ENCODE measurements at places on chromosomes 5 and 9.

GRCh38 chr5:118519466-118519865 is 468.9 kb downstream of the DTWD2 start:
- DNase-seq, result no peak

DNA sequence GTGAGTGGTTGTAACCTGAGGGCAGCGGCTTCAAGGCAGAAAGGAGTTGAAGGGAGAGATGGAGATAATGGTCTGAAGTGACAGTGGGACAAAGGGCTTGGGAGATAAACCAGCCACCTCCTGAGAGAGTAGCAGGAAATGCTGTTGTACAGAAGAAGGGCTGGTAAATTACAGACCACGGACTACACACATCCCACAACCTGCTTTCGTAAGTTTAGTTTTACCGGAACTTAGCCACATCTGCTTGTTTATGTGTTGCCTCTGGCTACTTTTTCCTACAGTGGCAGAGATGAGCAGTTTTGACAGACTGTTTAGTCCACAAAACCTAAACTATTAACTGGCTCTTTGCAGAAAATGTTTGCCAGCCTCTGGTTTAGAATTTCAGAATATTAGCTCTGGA is 269.5 kb downstream of the ARHGEF28 start:
- no peak for DNase-seq

DNA sequence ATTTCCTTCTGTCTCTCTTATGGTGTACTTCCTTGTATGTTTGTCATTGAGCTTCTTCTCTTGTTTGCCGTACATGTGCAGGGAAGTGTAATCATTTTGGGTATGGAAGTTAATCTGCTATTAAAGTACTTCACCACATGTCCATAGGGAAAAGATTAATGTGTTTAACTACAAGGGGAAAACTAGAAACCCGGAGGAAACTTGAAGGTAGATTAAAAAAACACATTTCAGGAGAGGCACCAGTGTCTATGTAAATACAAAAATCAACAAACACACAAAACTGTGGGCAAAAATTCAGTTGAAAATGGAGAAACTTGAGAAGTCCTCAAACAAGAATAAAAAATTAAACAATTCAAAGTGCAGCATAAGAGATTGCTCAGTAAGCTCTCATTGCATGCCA is 166.4 kb downstream of the PBX3 start:
- DNase-seq, result no peak

GRCh38 chr5:172939071-172939470 is 20.2 kb upstream of the RPL26L1 start:
- no peak for DNase-seq

DNA sequence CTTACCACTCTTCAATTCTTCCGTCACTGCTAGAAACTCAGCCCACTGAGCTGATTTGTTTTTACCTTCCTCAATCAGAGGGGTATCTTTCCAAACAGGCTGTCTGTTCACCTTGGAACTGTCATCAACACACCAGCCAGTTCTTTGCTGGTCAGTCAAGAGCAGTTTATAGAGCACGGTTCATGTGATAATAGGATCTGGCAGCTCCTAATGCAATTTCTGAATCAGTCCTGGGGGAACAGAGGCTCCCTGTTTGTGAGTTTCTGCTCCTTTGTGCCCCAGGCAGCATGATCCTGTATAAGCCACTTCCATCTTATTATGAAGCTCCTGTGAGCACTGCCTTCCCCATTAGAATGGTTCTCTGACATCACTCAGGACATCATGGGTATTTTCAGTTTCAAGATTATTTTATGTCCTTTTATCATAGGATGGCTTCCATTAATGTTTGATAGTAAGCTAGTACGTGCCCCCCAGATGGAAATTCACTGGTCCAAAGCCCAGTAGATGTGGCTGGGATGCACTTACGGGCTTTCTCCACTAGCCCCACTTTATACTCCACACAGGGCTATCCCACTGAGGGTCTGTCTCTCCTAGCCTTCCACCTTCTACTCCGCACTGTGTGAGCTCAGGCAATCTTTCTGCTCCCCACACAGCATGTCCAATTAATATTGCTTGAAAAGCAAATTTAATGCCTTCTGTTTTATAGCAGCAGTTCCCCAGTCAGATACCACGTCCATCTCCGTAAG is 85.5 kb upstream of the SPIN1 start:
- no peak for DNase-seq

DNA sequence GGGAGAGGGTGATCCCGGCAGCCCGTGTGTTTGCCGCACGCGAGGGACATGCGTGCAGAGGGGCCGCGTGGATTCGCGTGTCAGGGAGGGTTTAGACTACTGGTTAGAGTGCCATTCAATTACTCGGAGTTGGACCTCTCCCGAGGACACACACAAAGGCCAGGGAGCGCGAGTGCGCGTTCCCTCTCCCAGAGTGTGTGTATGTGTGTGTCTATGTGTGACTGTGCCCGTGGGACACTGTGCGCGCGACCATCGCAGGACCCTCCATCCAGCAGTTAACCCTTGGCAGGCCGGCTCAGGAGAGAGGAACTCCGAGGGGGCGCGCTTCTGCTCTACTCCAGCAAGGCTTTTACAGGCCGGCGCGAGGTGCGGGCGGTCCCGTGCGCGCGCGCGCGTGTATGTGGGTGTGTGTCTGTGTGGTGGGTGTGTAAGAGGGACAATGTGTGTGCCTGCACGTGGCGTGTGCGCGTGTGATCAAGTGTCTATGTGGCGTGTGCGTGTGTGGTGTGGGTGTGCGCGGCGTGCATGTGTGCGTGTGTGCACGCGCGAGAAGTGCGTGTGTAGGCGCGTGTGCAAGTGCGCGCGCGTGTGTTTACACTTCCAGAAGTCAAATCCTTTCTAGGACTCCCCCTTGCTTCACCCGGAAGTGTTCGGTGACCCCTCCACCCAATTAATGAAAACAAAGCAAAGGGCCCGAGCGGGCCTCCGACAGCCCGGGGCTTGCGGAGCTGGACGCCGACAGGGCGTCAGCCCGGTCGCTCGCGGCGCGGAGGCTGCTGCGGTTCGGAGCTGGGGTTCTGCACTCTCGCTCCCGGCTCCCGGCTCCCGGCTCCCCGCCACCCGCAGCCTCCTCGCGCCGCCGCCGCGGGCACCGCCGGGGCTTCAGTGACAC is 75.3 kb upstream of the TBCA start:
- DNase-seq, result no peak

- no peak for DNase-seq
These were observed 62.0 kb upstream of the CACNA1B start for GRCh38 chr9:137815256-137816255.

DNA sequence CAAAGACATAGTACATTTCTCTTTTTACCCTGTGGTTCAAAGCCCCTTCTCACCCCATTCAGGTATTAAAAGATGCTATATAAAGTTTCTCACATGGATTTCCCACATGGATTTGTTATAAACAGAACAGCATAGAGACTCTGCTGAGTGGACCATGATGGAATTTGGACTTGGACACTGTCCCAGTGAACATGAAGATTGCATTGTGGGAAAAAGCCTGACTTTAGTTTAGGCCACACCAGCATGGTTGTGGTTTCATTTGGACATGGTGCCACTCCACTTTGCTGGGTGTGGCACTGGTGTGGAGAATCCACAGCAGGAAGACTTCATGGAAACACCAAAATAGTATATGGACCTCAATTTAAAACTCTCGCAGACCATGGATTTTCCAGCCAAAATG is 124.6 kb downstream of the ARHGAP26 start:
- DNase-seq, result no peak

GRCh38 chr5:57349214-57349613 is 133.4 kb downstream of the ACTBL2 start:
- no peak for DNase-seq

DNA sequence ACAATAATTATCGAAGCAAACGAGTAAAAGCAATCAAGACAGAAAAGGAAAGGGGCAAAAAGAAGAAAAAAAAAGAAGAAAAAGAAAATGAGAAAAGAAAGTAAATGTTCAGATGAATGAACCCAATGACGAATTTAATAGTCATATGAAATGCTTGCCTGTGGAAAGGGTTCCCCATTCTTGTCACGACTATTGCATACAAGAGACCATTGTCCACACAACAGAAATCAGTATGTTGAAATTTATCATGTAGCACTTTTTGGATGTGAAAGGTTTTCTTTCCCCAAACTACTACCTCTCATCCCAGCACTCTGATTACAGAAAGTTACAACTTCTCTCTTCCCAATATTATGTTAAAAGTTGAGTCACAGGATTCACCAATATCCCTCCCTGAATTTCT is 162.4 kb downstream of the ZDHHC21 start:
- DNase-seq, result no peak

DNA sequence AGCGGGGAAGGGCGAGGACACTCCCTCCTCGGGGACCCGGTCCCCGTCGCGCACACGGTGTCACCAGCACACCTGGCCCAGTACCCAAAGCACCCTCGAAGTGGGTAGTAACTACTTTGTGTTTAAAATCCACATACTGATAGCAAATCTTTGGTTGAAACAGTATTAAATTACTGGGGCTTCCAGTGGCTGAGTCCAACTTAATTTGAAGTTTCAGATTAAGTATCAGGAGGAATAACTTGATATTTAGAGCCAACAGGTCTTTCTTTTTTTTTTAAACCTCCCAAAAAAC is 615 bp downstream of the ATG10 start:
- no peak for DNase-seq

GRCh38 chr9:107633406-107633805 is 143.8 kb upstream of the KLF4 start:
- DNase-seq, result no peak

DNA sequence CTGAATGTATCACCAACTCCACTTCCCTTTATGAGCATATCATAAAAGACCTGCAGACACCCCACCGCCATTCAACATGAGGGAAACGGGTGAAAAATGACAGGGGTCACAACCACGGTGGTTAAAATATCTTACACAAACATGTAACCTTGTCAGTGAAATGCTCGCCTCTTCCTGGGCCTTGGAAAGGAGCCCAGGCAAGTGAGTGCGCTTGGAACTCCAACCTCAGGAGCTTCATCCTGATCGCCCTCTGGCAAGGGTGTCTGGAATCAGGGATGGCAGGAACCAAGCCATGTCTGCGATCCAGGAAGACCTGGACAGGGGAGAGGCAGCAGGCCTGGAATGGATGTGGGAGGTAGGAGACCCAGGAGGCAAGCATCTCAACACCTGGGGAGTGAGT is 282.7 kb downstream of the GAS1 start:
- no peak for DNase-seq

DNA sequence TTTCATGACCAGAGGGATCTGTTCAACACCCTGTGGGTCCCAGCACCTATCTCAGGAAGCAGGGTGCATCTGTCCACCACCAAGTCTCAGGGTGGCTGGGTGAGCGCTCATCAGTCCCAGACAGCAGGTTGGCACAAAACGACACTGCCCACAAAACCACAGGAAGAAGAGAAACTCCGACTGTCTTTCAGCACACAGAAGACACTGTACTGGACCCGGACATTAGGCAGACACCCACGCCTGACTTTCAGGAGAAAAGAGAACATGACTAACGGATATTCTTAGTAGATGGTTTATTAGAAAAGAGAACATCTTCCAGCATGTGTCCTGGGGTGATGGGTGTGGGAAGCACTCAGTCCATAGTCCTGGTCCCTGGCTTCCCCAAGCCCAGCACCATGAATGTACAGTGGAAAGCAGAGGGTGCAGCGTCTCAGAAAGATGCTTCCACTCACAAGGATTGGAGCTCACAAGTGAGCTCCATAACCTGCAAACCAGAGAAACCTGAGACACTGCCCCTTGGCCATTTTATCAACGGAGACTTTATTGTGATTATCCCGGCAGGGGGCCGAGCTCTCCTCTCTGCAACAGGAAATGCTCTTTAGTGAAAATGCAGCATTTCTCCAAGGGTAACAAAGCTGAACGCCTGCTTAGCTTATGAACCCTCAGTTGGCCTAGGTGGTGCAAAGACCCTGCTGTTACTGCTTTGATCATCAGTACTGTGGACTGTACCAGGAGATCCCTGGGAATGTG is 35.8 kb upstream of the LCP2 start:
- no peak for DNase-seq

- no peak for DNase-seq
These were observed 3.7 kb upstream of the GPX3 start for GRCh38 chr5:151016700-151017099.

- no peak for DNase-seq
These were observed 781.2 kb downstream of the TLE4 start for GRCh38 chr9:80352967-80353366.

DNA sequence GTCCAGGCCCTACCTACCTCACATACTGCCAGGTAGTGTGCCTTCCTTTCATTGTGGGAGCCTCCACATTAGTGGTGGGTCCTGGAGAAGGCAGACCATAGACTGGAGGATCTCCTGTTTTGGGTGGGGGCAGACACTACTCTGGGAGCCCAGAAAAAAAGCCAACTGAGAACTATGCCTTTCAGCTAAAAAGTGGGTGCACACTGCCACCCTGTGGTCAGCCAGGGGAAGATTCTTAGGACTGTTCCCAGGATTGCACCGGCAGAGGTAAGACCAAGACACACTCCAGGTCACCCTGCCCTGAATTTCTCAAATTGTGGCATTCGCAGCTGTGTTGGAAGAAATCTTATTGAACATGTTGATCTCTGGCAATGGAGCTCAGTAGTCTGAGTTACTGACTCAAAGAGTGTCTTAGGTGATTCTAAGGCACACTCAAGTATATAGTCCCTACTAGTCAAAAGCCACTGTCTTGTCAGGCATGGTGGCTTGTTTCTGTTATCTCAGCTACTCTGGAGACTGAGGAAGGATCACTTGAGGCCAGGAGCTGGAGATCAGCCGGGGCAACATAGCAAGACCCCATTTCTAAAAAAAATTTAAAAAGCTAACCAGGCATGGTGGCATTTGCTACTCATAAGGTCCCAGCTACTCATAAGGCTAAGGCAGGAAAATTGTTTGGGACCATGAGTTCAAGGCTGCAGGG is 3.6 kb downstream of the SIGMAR1 start:
- peak; percentile 57 for DNase-seq

GRCh38 chr9:5838884-5839571 is 6.1 kb upstream of the ERMP1 start:
- no peak for DNase-seq

- peak; percentile 37 for DNase-seq
These were observed 21.4 kb upstream of the FLT4 start for GRCh38 chr5:180670586-180671359.
